ENCODE measurements at places on chromosomes 11 and 22.
A peak's percentile ranks its signal among the peaks of the same experiment; 100 is the strongest.

DNA sequence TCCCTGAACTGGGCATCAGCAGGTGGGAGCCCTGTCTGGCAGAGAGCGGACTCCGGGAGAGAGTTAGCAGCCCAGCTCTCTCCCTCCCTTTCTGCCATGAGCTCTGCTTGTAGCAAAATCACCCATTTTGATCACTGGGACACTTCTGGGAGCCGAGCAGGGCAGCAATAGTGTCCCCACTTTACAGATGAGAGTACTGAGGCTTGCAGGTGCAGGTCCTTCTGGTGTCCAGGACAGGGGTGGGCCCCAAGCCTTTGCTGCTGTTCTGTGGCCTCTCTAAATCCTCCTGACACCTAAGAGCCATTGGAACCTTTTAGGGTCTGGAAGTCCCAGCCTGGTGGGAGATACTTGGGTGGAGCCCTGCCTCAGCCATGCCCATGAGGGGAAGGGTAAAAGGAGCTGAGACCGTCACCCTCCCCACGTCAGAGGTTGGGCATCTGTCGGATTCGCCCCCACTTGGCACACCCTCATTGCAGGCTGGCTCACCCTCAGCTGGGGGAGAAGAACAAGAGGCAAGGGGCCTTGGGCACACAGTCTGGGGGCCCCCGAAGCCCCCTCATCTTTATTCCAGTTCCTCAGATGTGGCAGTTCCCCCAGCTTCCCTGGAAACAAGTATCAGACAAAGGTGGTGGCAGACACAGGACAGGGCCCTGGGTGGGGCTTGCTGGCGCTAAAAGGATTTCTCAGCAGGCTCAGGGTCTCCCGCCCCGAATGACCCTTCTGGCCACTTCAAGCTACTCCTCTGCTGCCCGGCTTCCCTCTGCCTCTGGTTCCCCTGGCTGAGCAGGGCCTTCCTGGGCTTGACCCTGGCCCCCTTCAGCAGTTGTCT, 4.5 kb downstream of the RIN1 start:
- DNase-seq, result no peak

DNA sequence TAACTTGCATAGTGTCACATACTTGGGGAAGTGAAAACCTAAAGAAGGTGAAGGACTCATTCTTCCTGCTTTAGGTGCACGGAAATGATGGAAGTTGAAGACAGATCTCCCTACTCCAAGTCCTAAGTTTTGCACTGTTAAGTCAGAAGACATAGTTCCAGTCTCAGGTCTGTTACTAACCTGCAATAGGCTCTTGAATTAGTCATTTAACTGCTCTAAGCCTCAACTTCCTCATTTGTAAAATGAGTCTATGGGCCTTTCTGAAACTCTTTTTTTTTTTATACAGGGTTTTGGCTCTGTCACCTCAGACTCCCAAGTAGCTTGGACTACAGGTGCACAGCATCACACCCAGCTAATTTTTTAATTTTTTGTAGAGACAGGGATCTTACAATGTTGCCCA, 30.8 kb upstream of the POU2AF1 start:
- no peak for DNase-seq

DNA sequence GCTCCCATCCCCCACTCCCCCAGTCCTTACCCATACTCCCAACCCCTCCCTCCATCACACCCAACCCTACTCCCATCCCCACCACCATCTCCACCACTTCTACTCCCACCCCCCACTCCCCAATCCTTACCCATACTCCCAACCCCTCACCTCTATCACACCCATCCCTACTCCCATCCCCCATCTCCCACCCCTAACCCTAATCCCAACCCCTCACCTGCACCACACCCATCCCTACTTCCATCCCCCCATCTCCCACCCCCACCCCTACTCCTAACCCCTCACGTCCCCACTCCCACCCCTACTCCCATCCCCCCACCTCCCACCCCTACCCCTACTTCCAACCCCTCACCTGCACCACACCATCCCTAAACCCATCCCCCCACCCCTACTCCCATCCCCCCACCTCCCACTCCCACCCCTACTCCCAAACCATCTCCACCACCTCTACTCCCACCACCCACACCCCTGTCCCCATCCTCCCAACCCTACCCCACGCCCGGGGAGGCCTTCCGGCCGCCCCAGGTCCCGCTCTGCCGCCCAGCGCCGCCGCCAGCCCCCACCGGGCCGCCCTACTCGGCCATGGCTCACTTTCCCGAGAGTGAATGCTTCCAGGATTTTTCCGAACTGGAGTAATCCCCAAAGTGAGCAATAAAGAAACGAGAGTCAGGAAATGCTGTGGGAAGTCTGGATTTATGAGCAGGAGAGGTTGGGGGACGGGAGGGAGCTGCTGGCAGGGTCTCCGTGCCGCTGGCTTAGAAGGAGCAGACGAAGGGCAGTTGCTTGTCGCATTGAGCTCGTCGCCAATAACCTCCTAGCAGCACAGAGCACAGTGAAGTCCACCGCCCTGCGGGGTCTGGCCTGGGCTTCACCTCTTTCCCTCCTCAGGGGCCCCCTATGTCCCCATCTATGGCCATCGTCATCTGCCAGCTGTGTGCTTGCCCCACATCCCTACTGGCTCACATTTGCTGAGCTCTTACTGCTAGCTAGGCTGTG, 4.6 kb downstream of the PRG3 start:
- no peak for DNase-seq

DNA sequence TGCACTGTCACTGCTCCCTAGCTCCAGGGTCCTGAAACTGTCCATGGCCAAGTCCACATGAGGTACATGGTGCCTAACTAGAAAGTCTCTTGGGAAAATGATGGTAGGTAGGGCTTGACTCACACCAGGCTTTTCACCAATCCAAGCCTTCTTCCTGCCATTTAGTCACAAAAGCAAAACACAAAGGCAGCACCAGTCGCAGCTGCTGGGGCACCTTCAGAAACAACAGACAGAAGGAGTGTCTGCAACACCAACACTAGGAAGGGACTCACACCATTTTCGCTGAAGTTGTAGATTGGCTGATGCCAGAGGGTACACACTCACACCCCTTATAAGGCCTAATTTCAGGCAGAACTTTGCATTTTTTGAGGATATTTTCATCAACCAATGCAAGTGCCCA, 55.7 kb downstream of the SYTL2 start:
- DNase-seq, result no peak

DNA sequence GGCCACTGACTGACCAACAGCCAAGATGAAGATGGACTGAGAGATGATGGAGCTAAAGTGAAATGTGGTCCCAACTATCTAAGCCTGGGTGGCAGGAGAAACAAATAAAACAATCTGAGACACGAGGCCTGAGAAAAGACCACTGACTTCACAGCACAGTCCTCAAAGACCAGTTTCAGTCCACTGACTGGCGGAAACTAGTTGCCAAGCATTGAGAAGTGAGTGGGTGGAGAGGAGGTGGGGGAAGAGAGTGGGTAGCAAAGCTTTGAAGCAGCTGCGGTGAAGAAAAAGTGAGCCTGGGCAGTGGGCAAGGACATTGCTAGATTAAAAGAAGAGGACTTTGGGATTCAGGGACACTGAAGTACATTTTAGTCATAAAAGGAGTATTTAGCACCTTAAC, 1.9 kb downstream of the MS4A1 start:
- no peak for DNase-seq

GRCh38 chr11:62423012-62423411, 4.2 kb downstream of the SCGB1A1 start:
- DNase-seq, result no peak

GRCh38 chr22:22026157-22026831, 43.7 kb upstream of the TOP3B start:
- no peak for DNase-seq

DNA sequence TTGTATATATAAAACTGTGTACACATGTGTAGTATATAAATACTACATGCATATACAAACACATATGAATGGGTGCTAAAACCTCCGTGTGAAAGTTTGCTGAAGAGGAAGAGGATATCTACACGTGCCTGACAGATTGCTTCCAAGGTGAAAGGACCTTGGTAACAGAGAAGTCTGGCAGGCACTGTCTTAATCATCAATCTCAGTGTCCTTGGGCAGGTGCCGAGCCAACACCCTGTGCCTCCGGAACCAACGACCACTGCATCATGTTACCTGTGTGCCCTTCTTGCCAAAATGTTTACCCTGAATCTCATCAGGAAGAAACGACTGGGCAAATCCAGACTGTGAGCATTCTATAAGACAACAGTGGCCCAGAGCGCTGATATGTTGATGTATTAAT, 15.0 kb downstream of the NAP1L4 start:
- DNase-seq, result no peak

DNA sequence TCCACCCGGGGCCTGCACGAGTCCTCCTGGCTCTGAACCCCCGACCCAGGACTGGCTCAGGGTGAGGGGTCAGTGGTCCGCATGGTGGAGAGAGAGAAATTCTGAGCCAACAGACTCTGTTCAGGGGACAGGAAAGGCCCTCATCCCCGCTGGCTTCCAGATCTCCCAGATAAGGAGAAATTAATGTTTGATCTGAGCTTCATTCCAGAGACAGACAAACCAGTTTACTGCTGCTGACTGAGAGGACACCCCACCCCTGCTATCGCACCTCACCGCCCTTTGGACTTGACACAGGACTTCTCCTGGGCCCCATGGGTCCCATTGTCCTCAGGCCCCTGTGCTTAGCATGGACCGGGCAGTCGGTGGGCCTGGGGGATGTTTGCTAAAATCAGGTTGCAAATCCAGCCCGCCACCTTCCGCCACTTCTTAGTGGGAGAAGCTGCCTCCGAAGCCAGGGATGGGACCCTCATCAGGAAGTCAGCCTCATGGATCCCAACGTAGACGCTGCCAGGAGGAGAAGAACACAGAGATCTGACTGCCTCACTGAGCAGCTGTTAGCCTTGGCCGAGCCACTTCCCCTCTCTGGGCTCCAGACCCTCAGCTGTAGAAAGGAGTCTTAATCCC, 11.2 kb upstream of the UPK3A start:
- DNase-seq, result no peak

GRCh38 chr22:25420925-25421904, 143.3 kb upstream of the GRK3 start:
- no peak for DNase-seq

DNA sequence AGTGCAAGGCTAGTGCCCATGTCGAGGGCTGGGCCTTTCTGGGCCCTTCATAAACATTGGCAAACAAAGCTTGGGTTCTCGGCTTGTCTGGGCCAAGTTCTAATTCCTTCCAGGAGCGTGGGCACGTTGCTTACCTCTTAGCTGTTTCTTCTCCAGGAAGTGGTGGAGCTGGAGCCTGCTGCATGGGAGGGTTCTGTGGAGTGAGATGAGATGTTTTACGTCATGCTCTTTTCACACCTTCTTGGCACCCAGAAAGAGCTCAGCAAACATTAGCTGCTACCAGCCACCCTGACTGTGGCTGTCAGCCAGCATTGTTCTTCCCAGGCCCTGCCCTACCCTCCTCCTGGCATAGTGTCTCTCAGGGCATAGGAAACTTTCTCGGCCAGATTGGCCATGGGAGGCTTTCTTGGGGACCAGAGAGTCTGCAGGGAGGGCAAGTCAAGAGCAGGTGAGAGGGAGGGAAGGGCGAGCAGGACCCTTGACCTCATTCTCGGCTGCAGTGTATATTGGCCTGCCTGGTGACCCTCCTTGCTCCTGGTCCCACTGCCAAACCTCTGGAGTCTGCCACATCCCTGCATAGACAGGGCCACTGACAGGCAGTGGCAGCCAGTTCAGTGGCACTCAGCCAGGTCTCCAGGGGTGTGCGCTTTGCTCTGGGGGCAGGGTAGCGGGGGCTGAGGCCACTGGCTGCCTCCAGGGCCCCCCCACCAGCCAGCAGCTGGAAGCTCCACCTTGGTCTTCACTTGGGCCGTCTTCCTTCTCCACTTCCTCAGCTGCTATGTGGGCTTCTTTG, 98.8 kb downstream of the BCR start:
- DNase-seq, result peak; percentile 59

GRCh38 chr11:96088914-96089313, 165.0 kb upstream of the MTMR2 start:
- no peak for DNase-seq

DNA sequence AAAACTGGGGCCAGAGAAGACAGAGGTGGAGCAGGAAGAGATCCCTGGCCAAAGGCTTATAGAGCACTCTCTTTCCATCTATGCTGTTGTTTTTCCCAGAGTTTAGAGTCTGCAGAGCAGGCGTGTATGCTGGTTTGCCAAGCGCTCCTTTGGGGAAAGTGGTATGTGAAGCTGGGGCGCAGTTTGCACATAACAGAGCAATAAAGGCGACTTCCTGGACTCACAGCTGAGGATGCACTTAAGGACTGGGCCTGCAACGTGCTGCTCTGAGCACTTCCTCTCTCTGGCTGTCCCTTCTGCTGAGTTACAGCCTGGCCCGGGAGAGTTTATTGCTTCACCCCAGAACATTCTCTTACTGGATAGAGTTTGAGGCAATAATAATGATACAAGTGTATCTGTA, 41.7 kb downstream of the THAP12 start:
- DNase-seq, result peak; percentile 33

DNA sequence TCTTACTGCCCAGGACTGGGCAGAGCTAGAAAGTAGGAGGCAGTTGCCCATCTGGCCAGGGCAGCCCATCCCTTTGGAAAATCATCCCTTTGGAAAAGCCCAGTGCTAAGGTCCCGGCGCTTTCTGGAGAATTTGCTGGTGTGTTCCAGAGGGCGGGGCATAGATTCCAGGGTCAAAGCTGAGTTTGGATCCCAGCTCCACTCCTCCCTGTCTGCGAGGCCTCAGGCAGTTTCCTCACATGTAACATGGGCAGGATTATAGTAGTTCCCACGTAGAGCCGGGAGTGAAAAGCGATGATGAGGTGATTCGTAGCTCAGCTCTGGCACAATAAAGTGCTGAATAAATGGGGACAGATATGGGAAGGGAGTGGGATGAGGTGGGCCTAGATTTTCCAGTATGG, 31.4 kb upstream of the LRRC10B start:
- DNase-seq, result no peak

- no peak for DNase-seq
Observed at GRCh38 chr11:12029738-12030363, 21.4 kb upstream of the DKK3 start.

DNA sequence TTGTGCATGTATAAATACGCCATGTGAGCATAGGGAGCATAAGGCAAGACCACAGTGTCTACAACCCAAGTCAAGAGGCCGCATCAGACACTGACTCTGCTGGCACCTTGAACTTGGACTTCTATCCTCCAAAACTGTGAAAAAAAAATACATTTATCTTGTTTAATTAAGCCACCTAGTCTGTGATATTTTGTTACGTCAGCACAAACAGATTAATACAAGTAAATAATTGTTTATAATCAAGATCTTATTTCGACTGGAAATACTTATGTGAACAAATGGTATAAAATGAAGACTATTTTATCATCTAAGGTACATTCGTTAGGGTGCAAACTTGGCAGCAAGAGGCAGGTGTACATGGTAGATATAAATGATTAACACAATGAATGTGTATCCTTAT, 599.3 kb upstream of the LRRC4C start:
- no peak for DNase-seq

DNA sequence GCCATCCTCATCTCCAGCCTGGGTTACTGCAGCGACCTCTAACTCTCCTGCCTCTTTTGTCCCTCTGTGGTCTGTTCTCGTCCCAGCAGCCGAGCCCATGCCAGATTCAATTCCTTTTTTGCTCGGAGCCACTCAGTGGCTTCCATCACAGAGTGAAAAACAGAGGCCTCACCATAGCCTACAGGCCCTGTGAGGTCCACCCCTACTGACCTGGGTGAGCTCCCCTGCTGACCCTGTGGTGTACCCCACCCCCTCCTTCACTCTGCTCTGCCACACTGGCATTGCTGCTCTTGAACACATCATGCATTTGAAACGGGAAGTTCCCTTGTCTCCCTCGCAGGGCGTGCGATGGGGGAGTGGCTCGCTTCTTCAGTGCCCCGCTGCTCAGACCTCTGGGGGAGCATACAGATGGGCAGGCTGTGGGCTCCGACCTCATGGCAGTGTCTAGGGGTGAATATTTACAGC, 2.1 kb downstream of the AIP start:
- peak; percentile 82 for DNase-seq
